NCI-H1417 treated with DMSO at 0.1 percent for 48 hours (cell line): ENCODE measurements at places on chromosomes 16 and 17.
A peak's percentile ranks its signal among the peaks of the same experiment; 100 is the strongest.

DNA sequence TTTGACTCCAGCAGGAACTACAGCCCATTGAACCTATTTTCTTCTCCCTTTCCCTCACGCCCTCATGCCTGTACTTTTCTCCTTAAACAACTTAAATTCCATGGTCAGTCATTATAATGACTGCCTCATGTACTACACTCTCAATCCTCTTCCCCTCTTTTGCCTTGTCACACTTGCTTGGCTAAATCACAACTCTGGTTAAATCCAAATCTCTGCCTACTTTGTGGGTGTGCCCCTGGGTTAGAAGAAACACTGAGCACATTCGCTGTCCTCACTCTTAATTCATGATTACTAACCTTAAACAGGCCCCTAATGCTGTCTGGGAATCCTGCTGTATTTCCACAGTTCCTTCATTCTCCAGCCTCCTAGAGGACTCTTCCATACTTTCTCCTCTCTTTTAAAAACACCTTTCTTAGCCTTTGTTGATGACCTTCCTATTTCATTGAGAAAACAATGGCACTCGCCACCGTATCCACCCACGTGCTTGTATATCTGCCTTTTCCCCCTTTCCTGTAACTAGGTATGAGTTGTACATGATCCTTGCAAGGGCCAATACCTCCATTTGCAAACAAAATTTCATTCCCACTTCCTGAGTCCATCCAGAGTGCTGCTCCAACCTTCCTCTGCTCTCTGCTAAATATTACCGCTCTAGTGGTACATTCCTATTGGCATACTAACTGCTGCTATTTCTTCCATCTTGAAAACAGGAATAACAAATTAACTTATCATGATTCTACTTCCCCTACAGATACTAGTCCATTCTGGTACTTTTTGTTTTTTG, 28.9 kb downstream of the ZNRF1 start:
- DNase-seq, result no peak

DNA sequence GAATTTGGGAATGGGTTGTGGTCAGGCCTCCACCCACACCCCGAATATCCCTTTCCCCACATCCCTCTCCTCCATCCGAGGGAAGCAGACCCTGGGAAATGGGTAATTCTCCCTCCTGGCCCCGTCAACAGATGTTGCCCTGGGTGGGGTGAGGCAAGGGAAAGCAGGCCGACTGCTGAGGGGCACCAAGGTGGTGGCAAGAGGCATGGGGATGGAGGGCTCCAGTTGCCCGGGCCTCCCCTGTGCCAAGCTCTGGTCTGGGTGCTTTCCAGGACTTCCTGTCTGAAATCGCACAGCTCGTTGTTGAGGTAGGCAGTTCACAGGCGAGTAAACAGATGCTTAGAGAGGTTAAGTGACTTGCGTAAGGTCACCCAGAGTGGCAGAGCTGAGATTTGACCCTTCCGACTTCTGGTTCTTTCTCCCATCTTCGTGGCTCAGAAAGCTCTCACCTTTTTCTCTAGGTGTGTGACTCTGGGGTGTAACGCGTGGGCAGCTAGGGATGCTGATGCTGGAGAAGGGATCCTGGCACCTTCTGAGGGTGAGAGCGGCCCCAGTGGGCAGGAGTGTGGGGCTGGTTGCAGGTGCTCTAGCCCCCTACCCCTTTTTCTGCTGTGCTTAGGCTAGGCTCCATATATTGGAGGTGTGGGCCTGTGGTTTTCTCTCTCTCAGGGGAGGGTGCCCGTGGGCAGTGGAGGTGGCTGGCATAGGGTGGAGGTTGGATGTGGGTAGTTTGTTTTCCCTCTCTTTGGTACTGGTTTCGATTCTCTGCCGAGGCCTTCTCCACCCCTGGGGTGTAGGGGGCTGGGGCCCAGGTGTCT, 17.2 kb downstream of the RARA start:
- DNase-seq, result no peak

DNA sequence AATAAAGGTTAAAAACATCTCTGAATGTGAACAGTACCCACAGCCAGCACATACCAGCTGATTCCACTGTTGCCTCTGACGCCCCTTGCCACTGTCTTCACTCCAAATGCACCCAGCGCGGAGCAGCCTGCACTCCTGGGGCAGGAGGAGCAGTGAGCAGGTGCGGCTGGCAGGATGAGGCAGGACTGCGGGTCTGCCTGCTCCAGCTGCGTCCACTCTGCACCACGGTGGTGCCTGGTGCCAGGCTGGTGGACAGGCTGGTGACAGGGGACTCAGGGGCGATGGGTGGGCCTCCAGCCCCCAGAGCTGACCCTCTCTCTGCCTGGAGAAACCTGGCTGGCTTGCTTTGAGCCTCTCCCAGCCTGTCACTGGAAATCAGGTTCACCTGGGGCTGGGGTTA, 9.4 kb downstream of the RAB40B start:
- no peak for DNase-seq

DNA sequence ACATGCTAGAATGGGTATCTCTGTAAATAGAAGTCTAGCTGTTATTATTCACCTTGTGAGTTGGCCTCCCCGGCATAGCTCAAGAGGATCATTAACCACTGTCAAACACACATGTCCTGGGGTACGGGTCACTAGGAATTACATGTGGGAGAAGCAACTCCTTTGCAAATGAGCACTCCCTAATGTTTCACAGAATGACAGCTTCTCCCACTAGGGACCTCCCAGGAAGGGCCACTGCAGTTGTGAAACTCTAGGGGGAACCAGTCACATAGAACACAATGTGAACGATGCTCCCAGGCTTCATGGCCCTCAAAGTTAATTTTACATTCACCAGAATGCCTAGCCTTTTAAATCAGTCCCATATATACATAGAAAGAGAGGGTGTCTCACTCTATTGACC, 12.4 kb upstream of the ZNF19 start:
- DNase-seq, result no peak

DNA sequence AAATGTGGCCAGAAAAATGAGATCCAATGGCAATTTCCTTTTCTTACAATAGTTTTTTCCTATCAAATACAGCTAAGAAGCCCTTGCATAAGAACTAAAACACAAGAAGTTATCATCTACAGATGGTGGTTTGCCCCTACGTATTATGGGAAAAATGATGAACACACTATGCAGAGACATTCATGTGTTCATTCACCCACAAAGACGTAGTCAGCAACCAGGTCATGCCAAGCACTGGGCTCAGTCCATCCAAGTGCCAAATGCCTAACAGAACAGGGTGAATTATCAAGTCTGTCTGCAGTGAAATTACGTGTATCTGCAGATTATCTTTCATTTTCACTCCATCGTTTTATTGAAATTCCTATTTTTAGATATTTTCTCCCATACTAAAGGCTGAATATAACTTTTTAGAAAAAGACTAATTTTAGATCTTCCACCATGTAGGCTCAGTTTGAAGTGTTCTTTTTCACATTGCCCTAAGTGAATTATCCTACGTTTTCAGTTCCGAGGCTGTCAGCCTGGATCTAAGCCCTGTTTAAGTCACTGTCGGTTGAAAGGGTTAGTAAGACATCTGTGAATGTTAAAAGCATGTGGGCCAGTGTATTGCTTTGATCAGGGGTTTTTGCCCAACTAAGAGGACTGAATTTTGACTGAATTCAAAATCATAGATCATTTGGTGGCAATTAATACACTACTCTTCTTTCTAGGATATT, 78.1 kb upstream of the DHX40 start:
- no peak for DNase-seq

DNA sequence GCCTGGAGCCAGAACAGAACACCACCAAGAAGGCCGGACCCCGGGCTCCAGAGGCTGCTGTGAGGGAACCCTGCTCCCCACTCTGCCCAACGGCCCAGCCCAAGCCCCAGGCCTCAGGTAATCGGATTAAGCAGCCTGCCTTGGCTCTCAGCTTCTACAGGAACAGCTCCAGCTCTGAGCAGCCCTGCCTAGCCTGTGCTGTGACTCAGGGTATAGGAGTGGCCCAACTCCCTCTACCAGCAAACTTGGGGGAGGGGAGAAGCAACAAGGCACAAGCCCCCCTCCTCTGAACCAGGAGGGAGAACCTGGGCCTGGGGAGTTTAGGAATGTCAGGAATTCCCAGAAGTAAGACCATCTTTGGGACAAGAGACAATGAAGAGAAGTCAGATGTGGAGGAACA, 849 bp upstream of the SOX15 start:
- DNase-seq, result no peak

GRCh38 chr16:5541356-5541755, 443.8 kb upstream of the EEF2KMT start:
- no peak for DNase-seq

DNA sequence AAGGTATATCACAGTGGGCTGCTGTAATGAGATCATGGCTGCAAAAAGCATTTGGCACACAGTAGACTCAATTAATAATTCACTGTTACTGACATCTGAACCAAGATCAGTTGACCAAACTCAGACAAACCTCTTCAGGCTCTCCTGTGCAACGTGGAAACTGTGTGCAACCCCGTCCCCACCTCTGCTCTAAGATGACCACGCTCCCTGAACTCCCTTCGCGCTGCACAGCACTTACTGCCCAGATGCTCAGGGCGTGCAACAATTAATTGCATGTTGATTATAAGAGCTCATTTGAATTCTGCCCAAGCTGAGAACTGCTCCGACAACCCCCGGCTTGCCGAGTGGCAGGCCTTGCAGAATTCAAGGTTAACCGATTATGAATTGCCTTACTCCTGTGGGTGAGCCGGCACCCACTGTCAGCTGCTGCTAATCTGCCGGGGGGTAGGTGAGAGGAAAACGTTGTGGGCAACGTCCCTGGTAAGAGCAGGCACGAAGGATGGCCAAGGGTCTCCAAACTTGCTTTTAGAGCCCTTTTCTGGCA, 1.3 kb upstream of the GSG1L start:
- DNase-seq, result no peak

GRCh38 chr16:75195811-75196790, 10.9 kb downstream of the CTRB2 start:
- DNase-seq, result no peak

DNA sequence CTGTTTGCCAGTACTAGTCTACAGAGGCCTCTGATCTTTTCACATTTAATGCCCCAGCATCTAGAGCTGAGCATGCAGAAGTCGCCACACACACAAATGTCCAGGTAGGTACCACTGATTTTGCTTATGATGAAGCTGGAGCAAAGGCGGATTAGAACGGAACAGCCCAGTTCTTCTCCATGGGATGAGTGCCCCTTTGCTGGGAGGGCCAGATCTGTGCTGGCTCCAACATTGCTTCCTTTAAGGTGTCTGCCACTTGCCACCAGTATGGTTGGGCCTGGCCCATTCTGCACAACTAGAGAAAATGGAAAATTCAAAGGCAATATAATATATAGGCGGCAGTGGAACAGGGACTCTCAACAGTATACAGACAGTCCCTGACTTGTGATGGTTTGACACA, 2.2 kb upstream of the MNT start:
- no peak for DNase-seq

DNA sequence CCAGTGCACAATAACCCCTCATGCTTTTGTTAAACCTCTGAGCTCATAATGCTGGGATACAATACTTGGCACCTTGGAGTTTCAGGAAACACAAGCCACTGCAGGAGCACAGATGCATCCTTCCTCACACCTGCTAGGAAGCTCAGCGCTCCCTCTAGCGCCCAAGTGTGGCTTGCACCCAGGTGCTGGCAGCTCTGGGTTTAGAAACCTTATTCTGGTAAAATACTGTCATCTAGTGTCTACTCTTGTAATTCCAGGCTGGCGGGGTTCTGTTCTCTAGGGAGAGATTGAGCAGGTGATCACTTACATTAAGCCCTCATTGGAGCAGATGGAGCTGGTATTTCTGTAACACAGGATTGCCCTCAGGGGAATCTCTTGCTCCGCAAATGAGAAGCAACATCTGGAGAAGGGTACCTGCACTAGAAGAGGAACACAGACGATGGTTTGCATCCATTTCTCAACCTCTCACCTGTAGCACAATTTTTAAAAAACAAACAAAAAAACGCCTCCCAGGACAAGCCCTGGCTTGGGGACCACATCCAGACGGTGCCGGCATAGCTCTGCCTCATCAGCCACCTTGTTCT, 1.5 kb downstream of the CCL1 start:
- peak; percentile 60 for DNase-seq

DNA sequence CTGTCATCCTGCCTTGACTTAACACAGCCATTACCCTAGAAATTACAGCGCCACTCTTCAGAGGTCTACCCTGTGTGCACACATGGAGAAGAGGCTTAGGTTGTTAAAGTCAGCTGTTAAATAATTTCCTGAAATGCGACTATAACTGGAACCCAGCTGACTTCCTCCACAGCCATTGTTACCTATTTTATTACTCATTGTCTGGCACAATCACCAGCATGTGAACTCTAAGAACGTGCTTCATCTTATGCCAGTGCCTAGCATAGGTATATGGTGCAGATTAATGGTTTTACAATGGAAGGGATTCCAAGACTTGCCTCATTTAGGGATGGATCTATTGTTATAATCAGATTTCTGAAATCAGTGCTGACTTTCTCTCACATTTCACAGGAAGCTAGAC, 11.9 kb downstream of the RDM1 start:
- no peak for DNase-seq

DNA sequence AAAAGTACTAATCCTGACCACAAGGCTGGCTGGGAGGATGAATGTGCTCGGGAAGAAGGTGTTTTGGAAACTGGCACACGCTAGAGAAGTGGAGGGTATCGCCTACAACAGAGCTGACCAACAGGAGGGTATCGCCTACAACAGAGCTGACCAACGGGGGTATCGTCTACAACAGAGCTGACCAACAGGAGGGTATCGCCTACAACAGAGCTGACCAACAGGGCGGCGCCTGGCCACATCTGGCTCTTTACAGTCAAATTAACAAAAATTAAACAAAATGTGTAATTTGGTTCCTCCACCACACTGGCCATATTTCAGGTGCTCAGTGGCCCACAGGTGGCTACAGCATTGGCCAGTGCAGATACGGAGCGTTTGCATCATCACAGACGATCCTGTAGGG, 153.5 kb downstream of the CMIP start:
- no peak for DNase-seq

GRCh38 chr17:58280480-58281217, at the start of gene MPO:
MPO (minus strand) TSS chr17:58280935; CDS start chr17:58280758, 177 bp downstream.
- no peak for DNase-seq

DNA sequence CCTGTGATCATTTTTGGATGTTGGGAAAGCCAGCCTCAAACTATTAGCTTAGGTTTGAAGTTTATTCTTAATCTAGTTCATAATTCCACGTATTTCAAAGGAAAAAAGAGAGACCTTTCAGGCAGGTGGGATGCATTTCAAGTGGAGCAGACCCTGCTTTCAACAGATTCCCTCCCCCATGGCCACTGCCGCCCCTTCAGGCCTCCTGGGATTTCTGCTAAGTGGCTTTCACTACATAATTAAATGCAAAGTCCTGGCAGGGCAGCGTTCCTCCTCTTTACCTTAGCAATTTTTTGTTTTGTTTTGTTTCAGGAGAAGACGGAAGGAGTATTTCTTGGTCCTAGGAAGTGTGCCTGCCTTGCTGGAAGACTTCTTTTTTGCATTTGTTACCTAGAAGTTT, 36.6 kb downstream of the MAF start:
- DNase-seq, result no peak
